CD8-positive, alpha-beta memory T cell (primary cell): ENCODE measurements at places on chromosomes 1 and 21.

- DNase-seq = no peak
Measured at GRCh38 chr1:232635279-232635678, 5.3 kb upstream of the SIPA1L2 start.

DNA sequence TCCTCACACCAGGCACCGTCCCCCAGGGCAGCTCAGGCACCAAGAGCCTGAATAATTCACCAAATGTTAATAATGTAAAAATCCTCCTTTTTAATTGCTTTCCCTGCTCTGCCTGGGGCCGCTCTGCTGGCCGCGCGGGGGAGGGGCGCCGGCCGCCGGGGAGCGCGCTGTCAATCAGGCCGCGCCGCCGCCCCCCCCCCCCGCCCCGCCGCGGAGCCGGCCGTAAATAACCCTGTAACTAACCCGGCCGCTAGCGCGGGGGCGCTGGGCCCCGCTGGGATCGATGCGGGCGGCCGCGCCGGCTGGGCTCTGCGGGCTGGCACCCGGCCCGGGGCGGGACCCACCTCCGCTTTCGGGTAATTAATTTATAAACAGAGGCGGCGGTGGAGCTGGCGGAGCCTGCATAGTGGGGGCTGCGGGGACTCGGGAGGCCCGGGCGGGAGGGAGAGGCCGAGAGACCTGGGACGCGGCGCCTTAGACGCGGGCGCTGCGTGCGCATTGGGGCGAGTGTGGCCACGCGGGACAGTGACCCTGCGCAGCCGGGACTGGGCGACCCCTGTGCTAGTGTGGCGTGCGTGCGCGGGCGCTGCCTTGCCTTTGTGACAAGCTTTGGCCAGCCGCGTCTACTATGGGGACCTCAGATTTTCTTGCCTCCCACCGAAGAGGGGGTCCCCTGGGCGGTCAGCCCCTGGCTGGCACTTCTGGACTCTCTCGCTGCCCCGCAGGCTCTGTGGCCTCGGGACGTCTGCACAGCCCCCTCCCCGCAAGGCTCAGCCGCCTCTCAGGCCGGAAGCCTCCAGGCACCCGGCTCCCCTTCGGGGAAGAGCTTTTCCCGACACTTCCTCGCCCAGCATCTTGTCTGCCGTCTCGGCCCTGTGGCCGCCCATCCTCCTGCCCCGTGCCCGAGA lies 16.6 kb downstream of the SAMD11 start:
- peak; percentile 55 for DNase-seq

GRCh38 chr1:157485793-157486192 lies 66.5 kb downstream of the FCRL5 start:
- DNase-seq = no peak

DNA sequence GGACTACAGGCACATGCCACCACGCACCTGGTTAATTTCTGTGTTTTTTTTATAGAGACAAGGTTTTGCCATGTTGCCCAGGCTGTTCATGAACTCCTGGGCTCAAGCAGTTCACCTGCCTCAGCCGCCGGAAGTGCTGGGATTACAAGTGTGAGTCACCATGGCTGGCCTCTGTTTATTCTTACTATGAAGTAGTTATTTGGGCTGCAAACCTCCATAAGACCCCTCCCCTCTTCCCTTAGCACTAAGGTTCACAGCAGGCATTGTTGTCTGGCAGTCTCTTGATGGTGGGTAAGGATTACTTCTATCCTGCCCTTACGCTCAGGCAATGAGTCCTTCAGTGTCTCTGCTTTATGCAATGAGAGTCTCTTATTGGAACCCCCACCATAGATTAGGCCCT lies 51.8 kb downstream of the ANGPTL1 start:
- DNase-seq = no peak

DNA sequence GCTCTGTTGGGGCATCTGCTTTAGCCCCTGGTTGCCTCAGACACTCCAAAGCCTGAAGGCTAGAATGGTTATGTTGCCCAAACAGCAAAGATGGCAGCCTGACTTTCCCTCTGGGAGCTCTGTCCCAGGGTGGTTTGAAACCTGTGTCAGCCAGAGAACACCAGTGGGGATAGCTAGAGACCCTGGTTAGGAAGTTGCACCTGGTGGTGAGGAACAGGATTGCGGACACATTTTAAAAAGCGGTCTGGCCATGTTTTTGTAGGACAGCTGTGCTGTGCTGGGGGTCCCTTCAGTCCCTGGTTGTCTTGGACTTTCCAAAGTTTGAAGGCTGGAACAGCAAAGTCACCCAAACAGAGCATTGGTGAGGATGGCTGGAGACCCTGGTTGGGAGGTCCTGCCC lies 87.8 kb downstream of the DNM3 start:
- DNase-seq = no peak
